Occipital lobe (tissue), 3 donors: ENCODE measurements at places on chromosomes 7 and 10. TPM values are rescaled to one million over a fixed set of nuclear protein-coding genes. Genes with fewer than 3 reads are reported as not detected.

DNA sequence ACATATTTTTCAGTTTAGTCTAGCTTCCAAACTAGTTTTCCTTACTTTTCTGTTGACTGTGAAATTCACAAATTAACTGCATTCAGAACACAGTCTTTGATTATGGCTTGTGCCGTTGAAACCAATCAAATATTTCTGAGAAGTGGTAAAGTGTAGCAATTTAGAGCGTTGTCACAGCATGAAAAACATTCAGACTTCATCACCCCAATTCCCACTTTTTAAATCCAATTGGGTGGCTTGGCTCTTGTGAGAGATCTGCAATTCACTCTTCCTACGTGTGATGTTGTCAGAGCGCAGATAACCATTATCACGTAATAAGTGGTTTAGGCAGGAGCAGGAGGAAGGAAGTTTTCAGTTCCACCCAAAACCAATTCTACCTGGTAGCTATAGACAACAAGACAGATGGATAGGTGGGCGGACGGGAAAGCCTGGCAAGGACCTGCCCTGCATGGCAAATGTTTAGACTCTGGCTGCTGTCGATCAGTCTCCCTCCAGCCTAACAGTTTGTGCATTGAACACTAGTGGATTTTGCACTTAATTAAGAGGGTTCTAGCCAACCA, 8.9 kb downstream of the COBL start:
- DNase-seq: no peak

DNA sequence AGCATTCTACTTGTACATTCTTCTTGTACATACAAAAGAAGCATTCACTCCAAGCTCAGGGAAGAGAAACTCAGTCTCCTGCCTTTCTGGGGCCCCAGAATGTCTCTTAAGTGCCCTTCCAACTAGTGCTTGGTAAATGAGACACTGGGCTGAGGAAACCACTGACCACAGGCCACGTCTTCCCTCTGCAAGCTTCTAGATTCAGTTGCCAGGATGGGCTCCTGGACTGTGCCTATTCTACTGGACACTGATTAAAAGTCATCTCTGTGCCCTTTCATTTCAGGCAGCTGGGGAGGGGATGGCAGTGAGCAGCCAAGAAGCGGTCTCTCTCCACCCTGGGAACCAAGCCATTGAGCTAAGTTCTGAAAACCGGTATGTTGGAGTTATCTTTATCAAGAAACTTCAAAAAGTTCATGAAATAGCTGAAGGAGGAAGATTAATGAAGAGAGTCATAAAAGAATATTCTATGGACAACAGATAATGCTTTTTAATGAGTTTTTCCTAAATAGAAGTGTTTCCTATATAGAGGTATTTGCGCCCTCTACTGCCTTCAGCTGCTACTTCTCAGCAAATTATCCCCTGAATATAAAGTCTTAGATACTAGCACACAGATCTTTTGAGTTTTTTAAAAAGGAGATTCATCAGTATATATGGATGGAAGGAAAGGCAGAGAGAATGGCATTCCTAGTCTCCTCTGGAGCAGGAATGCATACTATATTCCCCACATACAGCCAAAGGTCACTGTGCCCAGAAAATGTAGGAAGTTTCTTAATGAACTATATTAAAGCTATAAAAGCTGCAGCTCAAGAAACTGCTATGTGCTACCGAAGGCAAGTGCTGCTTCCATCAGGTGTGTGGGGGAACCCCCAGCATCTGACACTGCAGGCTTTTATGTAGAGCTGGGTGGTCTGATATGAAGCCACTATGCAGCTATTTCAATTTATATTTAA, 8.4 kb upstream of the IFIT1B start:
- no peak for DNase-seq

DNA sequence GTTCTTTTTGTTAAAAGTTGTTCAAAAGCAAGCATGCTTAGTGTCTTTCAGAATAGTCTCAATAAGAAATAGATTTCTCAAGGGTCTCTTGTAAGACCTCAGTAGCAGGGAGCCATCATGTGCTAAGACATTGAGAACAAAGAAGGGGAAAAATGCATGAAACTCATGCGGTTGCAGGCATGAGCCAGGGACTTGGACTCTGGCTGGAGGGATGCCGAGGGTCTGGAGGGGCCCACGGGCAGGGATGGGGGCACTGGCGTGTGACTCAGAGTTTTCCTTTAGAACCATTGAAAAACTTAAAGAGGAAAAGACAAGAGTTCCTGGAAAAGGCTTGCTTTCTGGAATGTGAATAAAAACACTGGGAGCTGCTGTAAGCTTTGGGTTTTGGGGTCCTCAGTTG, 253.3 kb downstream of the CCDC3 start:
- DNase-seq: no peak

CACUL1 gene
- total RNA-seq: 42.4 TPM

CCAR1 gene
- 41.0 TPM for total RNA-seq

LIPK gene
- total RNA-seq: not detected
